ENCODE measurements at places on chromosomes 7 and 10.

DNA sequence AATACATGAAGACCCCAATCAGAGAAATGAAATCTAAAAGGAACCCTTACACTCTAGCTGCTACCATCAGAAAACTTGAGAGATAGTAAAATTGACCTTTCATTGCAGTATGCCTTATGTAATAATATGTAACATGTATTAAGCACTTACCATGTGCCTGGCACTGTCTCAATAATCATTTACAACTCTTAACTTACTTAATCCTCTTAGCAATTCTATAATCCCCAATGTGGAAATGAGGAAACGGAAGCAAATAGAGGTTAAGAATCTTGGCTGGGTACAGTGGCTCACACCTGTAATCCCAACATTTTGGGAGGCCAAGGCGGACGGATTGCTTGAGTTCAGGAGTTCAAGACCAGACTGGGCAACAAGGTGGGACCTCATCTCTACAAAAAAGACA lies 29.8 kb upstream of the FHIP2A start:
- no peak for DNase-seq

- DNase-seq: no peak
These were observed 232.7 kb downstream of the POU6F2 start for GRCh38 chr7:39210362-39210761.

GRCh38 chr7:136293272-136293671 lies 316.1 kb upstream of the MTPN start:
- DNase-seq: no peak

- DNase-seq: no peak
These were observed 5.0 kb downstream of the CALD1 start for GRCh38 chr7:134784251-134785049.

DNA sequence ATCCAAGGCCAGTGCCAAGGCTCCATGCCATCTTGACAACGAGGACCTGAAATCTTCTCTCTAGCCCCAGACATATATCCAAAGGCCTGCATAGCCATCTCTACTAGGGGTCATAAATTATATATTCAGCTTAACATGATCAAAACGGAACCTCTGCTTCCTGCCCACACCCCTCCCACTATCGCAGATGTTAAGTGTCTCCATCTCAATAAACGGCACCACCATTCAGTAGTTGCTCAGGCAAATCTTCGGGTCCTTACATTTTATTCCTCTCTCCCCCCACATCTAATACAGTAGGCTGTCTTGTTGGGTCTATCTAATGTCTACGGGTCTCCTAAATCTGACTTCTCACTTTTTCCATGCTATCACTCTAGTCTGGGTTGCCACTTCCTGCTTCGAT lies 201.1 kb upstream of the PLXNA4 start:
- DNase-seq: no peak

GRCh38 chr10:31103112-31103511 lies 71.4 kb upstream of the ZNF438 start:
- no peak for DNase-seq

DNA sequence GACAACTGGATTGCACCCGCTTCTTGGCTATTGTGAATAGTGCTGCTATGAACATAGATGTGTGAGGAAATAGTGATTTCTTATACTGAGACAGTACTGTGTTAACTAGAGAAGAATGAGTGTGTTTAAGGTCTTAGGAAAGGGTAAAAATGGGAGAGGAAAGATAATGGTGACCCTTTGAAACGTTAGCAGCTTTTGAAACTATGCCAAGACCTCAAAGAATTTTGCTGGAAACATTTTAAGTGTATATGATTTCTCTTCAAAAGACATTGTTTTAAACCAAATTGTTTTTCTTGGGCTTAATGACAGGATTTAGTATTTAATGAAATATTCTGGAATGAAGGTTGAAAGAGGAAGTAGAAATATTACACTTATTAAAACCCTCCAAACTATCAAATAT lies 100.8 kb upstream of the ARHGAP21 start:
- no peak for DNase-seq

DNA sequence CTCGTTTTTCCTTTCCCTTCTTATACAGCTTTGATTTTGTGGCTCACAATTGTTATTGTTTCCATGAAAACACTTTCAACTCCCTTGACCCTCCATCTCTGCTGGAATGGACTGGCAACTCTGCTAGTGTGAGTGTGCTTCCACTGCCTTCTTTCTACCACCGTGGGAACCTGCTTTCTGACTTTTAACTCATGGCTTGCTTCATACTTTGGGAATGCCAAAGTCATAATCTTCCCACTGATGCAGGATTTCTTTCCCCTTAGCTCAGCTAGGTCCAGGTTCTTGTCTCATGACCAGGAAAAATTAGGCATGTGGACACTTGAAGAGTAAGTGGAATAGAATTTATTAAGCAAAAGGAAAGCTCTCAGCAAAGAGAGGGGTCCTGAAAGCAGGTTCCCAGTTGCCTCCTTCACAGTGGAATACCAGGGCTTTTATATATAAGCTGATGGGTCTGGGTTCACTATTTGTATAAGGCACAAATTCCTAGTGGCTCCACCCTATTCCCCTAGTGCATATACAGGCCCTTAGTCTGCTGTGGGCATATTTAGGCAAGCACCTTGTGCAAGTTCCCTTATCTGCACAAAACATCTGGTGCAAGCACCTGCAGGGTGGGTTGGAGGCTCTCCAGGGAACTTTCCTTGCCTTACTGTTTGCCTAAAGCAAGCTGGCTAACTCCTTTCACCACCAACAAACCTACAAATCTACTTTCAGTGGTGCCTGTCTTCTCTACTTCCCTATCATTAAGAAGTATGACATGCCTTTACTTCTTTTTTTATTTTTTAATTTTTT lies 119.5 kb downstream of the CFAP58 start:
- DNase-seq: no peak

GRCh38 chr10:86234107-86234506 lies 132.5 kb downstream of the GRID1 start:
- no peak for DNase-seq

- DNase-seq: no peak
These were observed 270.4 kb downstream of the HGF start for GRCh38 chr7:81499262-81500116.

DNA sequence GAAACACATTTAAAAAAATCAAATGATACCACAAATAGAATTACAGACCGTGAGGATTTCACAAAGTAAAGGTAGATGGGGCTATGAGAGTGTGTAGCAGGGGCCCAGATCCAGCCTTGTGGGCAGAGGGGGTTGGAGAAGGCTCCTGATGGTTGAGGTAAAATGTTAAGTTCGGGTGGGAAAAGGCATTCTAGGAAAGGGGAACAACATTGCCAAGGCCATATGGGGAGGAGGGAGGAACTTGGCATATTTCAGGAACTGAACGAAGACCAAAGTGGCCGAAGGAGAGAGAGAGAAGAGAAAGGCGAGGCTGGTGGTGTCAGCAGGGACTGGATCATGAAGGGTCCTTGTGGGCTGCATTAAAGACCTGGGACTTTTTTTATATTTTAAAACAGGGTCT lies 98.9 kb downstream of the CARD11 start:
- DNase-seq: no peak

- DNase-seq: no peak
These were observed 1.2 kb downstream of the PLEKHA1 start for GRCh38 chr10:122375679-122376160.

DNA sequence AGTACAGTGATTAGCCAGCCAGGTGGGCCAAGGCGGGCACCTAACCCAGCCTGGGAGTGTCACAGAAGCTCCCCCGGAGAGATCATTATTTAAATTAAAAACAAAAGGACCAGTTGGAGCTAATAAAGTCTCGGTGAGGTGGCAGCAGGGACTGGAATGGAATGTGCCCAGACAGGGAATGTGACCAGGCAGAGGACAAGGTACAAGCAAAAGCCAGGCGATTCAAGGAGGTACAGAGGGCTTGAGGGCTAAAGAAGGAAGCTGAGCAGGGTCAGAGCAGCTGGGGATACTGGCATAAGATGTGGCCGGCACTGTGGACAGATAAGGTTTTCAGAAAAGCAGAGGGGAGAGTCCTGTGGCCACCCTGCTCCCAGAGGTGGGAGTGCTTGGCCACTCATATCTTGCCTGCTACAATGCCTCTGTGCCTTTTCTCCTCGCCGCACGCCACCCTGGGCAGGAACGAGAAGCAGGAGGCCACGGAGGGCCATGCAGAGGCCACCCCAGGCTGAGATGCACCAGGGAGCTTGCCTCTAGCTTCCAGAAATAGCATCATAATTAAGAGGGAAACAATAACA lies 13.2 kb downstream of the TMEM273 start:
- no peak for DNase-seq

DNA sequence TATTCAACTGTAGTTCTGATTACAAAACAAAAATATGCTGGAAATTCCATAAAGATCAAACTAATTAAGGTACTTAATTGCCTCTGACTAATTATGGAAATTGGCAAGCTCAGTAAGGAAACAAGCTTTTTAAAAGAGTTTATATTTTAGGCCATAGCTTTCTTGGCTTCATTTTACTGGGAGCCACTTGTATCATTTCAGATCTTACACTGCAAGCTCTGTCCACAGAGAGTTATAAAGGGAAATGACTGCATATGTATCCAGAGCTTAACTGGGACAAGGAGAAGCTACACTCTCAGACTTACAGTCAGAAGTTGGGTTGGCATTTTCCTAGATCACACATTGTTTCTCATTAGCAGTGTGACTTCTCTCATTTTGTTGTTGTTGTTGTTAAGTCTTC lies 92.4 kb downstream of the LRRN3 start:
- DNase-seq: no peak

DNA sequence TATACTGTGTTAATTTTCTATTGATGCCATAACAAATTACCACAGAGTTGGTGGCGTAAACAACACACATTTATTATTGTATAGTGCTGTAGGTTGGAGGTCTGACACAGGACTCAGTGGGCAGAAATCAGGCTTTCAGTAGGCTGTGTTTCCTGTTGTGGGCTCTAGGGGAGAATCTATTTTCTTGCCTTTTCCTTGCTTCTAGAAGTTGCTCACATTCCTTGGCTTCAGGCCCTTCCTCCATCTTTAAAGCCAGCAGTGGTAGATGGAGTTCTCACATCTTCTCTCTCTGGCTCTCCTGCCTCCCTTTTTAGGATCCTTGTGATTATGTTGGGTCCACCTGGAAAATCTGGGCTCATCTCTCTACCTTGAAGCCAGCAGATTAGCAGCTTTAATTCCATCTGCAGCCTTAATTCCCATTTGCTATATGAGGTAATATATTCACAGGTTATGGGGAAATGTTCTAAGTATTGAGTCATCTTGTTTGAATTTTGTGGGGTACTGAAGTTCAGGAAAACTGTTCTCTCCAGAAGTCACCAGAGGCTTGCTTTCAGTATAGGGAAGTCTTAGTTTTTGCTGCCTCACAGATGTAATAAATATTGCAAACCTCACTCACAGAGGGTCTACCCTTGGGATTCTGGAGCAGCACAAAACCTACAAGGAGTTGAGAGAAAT lies 38.9 kb downstream of the CCNY start:
- no peak for DNase-seq

GRCh38 chr10:21285742-21286331 lies 239.6 kb downstream of the SKIDA1 start:
- DNase-seq: no peak

- no peak for DNase-seq
These were observed 1.5 kb downstream of the BZW2 start for GRCh38 chr7:16647435-16647960.

- DNase-seq: no peak
These were observed 4.5 kb downstream of the STAM start for GRCh38 chr10:17648243-17649035.

DNA sequence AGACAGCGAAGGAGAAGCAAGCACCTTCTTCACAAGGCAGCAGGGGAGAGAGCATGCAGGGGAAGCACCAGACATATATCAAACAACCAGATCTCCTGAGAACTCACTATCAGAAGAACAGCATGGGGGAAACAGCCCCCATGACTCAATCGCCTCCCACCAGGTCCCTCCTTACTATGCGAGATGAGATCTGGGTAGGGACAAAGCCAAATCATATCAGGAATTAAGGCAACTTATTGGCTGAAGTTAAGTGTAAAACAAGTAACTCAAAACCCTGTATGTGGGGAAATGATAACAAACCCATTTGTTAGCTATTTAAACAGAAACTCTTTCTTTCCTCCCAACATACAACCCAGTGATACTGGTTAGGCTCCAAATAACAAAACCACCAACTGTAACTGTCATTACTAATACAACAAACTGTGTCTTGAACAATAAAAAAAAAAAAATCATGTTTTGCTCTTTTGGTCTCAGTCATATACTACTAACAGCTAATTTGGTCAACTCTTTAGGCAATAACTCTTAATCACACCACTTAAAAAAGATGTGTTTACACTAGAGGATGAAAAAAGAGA lies 57.8 kb downstream of the MINDY3 start:
- DNase-seq: no peak

- DNase-seq: no peak
These were observed 188.3 kb downstream of the GPR37 start for GRCh38 chr7:124577256-124577655.

DNA sequence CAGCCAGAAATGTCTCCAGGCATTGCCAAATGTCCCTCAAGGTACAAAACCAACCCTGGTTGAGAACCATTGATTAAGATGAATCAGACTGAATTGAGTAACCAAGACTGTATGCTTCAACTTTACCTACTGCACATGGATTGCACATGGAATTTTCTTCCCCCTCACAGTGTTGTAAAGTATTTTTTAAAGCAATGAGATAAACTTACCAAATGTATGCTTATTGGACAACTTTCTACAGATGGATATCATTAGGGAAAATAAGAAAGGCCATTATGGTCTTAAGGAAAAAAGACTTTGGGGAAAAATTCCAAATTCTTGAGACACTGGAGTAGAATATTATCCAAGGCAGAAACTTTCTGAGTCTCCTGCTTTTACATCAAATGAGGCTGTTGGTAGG lies 20.9 kb upstream of the MTPN start:
- DNase-seq: no peak

DNA sequence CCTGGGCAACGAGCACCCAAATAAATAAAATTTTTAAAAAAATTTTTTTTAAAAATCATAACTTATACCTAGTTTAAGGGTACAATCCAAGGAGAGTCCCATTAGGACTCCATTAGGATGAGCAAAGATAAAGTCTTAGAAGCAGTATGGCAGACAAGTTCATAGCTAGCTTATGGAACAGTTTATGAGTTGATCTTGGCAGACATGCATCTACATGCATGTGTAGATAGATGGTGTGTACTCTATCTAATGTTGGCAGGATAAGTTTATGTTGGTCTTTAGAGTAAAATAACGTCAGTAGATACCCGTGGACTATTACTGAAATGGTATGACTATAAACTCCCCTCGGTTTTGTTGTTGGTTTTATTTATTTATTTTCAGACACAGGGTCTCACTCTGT lies 40.2 kb downstream of the NSUN6 start:
- DNase-seq: no peak

GRCh38 chr10:131437556-131438475 lies 126.3 kb upstream of the TCERG1L start:
- DNase-seq: no peak
